ENCODE measurements at places on chromosomes 13 and 19. TPM values are rescaled to one million over a fixed set of nuclear protein-coding genes. Genes with fewer than 3 reads are reported as not detected.

The FCAR gene
- not detected for total RNA-seq

The ZNF554 gene
- total RNA-seq = 4.8 TPM

GRCh38 chr13:67318860-67319259, 88.7 kb upstream of the PCDH9 start:
- DNase-seq = no peak

DNA sequence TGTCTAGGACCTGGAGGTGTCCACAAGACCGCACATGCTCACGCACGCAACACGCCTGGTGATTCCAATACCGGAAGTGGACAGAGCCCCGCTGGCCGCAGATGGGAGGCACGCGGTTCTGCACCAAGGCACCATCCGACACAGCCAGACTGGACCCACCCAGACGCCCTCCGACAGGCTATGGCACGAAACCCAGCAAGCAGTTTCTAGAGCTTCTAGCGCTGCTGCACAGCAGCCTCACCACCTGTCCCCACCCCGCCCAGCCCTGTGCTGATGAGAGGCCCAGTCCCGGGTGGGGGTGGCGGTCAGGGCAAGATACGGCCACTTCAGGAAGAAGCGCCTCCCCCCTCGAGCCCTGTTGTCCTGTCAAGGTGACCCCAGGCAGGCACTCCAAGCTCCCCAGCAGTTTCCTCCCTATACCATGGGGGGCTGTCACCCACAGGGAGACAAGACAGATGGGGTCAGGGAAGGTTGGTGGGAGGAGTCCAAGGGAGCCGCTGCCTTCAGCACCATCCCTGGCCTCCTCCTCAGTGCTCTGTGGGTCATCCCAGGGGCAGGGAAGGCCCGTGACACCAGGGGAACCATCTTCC, 11.3 kb downstream of the LSM4 start:
- no peak for DNase-seq

- peak; percentile 66 for DNase-seq
These were observed 13.3 kb upstream of the ACP7 start for GRCh38 chr19:39070888-39071287.

GRCh38 chr19:58555369-58555885, 522 bp upstream of the CHMP2A start:
- no peak for DNase-seq

- peak; percentile 28 for DNase-seq
These were observed 443 bp downstream of the TBXA2R start for GRCh38 chr19:3606174-3606689.

DNA sequence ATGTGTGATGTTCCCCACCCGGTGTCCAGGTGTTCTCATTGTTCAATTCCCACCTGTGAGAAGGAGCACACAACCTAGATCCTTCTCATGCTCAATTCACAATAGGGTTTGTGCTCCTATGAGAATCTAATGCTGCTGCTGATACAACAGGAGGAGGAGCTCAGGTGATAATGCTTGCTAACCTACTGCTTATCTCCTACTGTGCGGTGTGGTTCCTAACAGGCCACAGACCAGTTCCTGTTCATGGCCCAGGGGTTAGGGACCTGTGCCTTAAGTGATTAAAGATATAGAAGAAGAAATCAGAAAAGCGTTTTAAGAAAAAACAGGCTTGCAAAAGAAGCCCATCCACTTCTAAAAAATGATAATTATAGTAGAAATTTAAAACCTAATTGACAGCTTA, 17.5 kb downstream of the DLEU7 start:
- no peak for DNase-seq

DNA sequence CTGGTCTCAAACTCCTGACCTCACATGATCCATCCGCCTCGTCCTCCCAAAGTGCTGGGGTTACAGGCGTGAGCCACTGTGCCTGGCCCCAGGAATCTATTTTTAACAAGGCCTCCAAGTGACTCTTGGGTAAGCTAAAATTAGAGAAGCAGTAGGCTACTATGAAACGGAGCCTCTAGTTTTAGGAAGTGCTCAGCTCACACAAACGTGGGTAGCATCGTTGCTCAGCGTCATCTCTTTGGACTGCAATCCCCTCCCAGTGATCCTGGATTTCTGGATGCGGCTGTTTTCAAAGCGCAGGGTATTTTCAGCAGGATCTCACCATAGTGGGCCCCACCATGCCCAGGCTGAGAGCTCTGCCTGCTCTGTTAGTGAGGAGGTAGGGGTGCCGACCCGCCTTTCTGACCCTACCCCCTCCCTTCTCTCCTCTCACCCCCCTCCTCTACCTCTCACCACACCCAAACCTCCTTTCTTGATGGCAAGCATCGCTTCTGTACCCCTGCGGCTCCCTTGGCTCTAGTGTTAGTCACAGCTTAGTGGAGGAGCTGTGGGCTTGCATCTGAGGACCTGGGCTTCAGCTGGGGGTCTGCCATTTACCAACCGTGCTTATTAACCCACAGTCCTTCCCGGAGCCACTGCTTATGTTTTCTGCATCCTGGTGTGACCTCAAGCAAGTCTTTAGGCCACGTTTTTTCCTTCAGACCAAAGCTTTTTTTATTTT, 34.2 kb downstream of the GJA3 start:
- DNase-seq = no peak

GRCh38 chr13:97021241-97021640, 27.0 kb upstream of the OXGR1 start:
- DNase-seq = no peak

DNA sequence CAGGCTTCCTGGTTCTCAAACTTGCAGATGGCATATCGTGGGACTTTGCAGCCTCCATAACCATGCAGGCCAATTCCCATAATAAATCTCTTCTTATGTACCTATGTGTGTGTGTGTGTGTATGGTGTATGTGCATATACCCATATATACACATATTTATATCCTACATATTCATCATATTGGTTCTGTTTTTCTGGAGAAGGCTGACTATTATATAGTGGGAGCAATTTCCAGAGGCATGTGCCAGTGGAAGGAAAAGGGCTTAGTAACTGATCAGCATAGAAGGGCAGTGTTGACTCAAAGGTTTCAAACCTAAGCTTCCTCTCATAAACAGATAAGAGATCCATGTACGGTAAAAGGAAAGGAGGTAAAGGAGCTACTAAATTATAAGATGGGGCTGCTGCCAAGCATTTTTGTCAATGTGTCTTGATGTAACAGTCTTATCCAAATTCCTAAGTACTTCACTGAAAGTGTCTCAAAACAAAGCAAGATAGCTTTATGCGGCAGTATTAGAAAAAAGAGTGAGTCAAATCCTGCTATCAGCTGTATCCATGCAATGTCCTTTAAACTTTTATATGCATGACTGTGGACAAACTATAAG, 432.1 kb downstream of the TBC1D4 start:
- DNase-seq = peak; percentile 5

DNA sequence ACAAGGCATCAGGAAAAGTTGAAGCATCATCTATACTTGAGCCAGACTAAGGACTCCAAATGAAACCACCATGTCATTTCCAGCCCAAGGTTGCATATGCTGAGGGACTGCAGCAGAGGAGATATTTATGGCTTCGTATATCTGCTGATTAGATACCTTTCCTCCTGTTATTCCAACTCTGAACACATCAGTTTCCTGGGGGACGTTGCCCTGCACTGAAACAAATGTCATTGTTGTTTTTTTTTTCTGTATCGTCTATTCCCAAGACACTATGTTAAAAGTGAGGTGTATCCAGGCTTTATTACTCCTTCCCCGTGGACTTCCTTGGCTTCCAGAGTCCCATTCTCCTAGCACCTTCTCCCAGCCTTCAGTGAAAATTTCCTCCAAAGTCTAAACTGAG, at the start of gene OR7A17:
OR7A17 (minus strand) TSS at position 101 of the 400 bp plus-strand sequence. CDS start 4,777 bp downstream, outside the sequence.
- no peak for DNase-seq

DNA sequence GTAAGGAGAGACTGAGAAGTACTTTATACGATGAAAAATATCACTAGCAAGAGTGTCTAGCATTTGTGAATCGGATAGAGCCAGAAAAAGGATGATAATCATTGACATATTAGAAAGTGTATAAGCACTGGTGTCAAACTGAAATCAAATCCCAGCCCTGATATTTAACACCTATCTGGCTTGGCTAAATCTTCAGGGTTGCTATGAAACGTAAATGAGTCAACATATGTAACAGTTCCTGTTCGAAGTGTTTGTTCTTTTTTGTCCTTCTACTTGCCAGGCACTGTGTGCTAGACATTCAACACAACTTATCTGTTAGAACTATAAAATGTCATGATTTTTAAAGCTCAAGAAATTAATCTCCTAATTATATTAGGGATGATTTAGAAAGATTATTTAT, 40.8 kb downstream of the SERPINE3 start:
- no peak for DNase-seq

DNA sequence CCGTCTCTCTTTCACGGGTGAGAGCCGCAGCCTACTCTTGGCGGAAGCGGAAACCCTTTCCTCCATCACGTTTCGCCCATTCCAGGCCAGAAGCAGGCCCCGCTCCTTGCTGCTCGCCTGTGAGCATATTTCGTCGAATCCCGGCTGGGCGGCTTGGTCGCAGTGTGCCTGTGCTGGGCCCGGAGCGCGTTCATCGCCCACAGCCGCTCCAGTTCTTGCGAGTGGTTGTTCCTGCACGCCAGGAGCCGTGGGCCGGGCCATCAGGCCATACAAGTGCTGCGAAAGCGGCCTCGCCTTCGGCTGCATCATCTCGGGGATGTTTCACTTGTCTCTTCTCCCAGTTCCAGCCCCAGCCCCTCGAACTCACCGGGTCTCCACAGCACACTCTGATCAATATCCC, 65.0 kb downstream of the ZNF627 start:
- DNase-seq = no peak

DNA sequence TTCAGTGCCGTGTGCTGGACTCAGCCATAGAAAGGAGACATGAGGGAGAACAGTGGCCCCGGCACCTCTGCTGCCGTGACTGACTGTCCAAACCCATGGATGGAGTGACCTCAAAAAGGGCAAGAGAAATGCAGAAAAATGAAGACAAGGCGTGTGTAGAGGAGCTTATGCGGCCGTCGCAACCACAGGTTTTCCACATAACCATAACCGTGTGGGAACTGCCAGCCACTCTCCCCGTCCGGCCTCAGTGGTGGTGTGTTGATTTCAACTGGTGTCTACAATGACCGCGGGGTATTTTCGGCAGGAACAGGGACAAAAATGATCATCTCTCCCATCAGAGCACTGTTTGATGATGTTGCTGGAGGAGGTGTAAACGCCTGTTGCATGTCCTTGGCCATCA, 42.9 kb upstream of the F7 start:
- no peak for DNase-seq

DNA sequence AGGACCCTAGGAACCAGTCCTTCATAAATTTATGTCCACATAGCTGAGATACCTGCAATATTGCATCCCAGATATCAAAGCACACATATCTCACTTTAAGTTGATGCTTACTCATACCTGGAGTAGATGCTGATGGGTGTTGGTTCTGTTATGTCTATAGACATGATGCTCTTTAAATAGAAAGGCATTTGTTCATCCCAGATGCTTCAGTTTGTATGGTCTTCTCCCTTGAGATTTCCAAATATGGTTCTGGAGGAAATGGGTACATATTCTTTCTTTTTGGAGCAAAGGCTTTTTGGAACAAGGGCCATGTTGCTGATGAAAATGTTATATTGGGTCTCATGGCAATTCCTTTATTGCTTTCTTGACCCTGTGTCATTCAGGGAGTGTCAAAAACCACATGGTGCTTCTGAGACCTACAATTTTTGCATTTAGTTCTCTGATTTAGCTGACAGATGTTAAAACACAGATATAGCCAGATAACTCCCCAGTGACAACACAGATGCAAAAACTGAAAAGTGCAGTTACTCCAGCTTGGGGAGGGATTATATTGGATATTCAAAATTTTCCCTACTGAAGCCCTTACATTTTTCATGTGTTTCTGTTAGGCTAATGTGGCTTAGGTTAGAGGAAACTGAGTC, 211.4 kb downstream of the KCNRG start:
- no peak for DNase-seq

DNA sequence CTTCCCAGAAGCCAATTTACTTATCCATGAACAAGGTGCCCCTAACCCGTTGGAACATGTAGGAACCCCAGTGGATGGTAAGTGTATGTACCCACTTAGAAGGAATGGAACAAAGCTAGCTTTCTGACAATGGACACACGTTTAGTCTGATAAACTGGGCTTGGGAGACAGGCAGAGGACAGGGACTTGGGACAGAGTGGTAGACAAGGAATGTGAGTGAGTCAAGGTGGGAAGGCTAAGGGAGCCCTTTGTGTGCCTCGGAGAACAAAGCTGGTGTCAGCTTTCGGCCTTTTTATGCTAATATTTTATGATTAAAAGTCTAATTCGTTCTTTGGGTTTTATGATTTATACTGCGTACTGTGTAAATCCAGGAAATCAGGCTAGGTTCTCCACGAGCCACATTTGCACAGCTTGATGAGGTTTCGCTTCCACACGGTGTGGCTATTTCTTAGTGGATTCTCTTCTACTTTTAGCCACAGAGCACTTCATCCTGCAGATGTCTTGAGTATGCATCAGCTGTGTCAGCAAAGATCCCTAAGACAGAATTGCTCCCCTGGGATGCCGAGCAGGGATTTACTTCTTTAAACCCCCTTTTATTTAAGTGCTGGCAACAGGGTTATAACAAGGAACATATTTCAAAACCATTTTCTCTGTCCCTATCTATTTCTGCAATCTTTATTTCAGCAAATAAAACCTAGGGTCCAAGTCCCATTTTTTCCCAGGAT, 258.5 kb downstream of the DLEU7 start:
- DNase-seq = no peak

- peak; percentile 100 for DNase-seq
These were observed 21.0 kb upstream of the GDF15 start for GRCh38 chr19:18364826-18365528.

GRCh38 chr19:38692458-38693379, 45.3 kb downstream of the ACTN4 start:
- DNase-seq = no peak

DNA sequence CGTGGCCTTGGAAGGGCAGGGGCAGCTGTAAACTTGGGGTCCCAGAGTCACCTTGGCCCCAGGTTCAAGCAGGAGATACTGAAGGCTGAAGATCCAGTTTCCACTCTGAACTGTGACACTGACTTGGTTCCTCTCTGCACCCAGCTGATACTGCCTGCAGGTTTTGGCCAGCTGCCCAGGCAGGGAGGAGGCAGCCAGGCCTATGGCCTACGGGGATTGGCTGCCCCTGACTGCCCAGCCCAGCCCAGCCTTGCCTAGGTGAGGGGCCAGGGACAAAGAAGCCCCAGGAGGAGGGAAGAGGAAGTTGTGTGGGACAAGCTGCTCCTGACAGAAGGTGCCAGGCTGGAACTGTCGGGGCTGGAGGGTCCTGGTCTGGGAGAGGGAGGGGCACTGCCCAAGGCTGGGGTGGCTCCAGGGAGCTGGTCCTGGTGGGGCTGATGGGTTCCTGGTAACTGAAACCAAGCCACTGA, 51.7 kb upstream of the CYP4F8 start:
- no peak for DNase-seq

GRCh38 chr19:55075371-55075998, at the start of gene EPS8L1:
Gene EPS8L1 (plus strand): TSS chr19:55075869. CDS start chr19:55076445, 576 bp downstream.
- DNase-seq = no peak
